ENCODE measurements at places on chromosomes 2 and 18.

- no peak for DNase-seq
These were observed 12.9 kb downstream of the NPAS2 start for GRCh38 chr2:100832885-100833284.

- no peak for DNase-seq
These were observed 254.1 kb downstream of the HNMT start for GRCh38 chr2:138218397-138218796.

GRCh38 chr2:166786707-166787106 lies 101.6 kb upstream of the XIRP2 start:
- DNase-seq = no peak

GRCh38 chr18:74229005-74229404 lies 62.8 kb downstream of the CYB5A start:
- no peak for DNase-seq

DNA sequence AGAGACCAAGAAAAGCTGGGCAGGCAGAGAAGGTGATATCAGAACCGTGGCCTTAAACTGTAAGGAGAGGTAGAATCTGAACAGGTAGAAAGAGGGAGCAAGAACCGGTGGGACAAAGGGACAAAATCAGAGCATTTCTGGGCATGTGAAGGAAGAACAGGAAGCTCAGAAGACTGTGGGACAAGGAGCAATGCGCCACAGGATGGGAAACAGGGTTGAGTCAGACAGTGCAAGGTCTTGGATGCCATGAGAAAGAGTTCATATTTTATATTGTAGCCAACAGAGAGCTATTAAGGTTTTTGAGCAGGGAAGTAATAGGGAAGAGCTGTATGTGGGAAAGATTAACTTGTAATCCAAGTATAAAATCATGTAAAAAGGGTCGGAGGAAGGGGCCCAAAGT lies 106.4 kb upstream of the UGP2 start:
- DNase-seq = no peak

DNA sequence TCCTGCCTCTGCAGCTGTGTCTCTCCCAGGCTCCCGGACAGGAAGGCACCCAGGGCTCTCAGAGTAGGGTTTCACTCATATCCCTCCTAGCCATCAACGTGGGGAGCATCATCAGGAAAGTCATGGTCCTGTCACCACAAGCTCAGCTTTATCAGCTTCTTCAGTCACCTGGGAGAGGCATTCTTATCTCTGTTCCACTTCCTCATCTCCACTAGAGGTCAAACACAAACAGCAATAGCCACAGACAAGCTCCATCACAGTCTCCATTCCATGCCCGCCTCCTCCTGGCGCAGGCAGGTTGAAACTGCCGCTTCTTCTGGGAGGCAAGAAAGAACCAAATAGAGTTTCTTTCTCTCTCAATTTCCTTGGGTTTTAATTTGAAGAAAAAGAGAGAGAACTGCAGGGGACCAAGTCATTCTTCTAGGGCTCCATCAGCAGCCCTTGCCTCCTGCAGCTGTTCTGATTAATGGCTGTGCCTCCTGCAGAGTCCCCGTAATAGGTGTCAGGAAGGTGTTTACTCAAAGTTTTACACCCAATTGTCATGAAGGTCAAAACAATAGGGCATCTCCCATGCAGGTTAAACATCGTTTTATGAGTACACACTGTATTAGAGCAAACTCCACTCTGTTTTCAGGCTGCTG lies 377.9 kb downstream of the TMEM182 start:
- no peak for DNase-seq
